ENCODE measurements at places on chromosomes 2 and 18.

DNA sequence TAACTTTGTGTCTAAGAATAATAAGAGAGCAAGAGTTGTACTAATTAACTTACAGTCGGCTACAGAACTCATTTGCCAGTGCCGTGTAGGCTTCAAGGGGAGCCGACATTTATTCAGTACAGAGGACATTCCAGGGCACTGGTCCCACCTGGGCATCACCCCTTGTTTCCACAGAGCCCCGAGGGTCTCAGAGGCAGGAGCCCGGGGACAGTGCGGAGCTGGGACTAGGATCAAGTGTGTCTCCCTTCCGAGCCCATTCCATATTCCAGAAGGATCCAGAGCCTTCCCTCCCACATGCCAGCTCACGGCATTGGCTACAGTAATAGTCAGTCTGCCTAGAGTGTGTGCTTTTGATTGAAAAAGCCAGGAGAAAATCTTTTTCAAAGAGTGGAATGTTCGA lies 71.5 kb upstream of the CTDP1 start:
- no peak for DNase-seq

GRCh38 chr18:27226556-27227075 lies 41.5 kb upstream of the CHST9 start:
- no peak for DNase-seq

DNA sequence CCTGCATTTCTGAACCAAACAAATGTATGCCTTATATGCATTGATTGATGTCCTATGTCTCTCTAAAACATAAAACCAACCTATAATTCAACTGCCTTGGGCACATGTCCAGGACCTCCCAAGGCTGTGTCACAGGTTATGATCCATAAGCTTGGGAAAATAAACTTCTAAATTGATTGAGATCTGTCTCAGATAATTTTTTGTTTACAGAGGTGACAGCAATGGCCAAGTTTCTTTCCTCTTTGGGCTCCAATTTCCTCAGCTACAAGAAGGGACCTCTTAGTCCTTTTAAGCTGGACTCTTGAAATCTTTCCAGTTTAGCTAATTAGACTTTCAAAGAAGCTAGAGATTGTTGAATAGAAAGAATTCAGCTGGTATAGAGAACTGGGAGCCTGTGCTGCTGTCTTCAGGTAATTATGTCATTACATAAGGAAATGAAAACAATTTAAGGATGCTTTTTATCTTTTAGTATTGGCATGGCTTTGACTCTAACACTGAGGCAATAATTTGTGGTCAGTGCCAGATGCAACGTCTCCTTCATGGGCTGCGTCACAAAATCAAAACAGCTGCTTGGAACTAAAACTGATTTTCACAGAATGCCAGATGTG lies 412.1 kb upstream of the TRIB2 start:
- no peak for DNase-seq

DNA sequence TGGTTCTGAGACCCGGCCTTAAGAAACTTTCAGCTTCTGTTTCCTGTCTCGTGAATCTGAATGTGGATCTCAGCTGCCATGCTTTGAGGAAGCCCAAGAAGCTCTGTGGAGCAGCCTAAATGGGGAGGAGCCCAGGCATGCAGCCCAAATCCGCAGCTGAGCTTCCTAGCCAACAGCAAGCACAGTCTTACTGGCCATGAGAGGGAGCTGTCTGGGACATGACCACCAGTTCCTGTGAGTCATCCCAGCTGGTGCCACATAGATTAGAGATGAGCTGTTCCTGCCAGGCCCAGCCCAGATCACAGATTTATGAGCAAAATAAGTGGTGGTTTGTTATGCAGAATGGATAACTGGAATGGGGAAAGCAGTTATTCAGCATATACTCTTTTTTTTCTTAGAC lies 224.4 kb upstream of the APCDD1 start:
- DNase-seq: no peak

DNA sequence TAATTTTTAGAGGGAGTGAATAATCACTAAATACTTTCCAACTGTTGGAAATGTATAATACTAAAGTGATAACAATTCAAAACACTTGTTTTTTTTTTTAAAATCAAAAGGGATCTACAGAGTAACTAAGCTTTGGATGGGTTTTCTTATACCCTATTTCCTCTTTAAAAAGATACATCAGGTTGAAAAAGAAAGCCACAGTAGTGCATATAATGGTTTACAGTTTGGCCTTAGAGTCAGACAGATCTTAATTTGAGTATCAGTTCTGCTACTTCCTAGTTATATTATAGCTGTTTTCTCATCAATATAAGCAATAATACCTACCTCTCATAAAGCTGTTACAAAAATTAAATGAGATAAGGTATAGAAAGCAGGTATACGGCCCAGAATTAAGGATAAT lies 28.5 kb downstream of the PSME4 start:
- DNase-seq: no peak

GRCh38 chr2:43102366-43103092 lies 123.9 kb downstream of the ZFP36L2 start:
- no peak for DNase-seq

DNA sequence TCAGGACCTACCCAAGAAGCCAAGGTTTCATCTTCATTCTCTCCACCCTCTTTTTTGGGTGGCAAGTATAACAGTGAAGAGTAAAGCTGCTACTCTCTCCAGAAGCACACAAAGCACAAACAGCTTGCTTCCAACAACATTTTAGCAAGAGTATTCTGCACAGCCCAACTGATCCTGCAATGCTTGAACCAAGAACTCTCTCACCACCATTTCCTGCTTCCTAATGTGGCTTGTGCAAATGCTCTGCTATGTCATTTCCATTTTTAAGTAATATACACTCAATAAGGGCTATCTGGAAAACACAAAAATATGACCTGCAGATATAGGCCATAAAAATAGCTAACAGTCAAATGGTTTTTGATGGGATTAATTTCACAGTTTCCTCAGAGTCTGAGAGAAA lies 24.1 kb upstream of the IHH start:
- no peak for DNase-seq

DNA sequence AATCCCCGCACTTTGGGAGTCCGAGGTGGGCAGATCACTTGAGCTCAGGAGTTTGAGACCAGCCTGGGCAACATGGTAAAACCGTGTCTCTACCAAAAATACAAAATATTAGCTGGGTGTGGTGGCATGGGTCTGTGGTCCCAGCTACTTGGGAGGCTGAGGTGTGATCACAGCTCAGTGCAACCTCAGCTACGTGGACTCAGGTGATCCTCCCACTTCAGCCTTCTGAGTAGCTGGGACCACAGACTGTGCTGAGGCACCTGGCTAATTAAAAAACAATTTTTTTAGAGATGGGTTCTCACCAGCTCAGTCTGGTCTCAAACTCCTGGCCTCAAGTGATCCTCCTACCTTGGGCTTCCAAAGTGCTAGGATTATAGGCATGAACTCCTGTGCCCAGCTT lies 23.4 kb downstream of the ANKRD12 start:
- DNase-seq: no peak

DNA sequence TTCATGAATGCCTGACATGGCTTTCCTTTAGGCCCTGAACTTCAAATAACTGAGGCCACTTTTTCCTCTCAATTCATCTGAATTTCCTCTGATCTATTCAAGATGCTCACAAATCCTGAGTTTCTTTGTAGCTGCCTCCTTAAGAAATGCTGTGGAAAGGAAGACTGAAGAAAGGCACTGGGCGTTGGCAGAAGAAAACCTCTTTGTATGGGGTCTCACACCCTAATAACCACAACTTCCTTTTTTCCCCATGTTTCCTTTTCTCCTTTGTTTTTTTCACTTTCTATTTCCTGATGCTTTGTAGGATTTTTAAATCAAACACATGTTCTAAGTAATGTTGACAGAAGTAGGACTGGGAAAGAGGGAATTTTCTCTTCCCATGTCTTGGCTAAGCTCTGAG lies 447.4 kb downstream of the CMPK2 start:
- DNase-seq: no peak

GRCh38 chr2:126657148-126657635 lies 1.2 kb downstream of the GYPC start:
- DNase-seq: no peak

DNA sequence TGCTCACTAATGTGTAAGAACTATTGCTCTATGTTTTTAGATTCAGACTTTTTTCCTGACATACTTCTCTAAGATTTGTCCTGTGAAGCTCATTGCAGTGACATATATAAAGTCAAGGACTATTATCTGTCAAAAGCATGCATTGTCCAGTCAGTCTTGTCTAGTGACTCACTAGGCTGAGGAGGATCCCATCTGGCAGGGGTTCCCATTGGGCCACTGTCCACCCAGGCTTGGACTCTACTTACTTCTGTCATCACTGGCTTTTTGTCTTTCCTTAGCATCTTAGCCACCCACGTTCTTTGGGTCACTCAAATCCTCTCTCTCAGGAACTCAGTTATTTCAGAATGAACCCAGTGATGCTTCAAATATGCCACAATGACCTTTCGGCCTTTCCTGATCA lies 132.6 kb upstream of the NABP1 start:
- no peak for DNase-seq

DNA sequence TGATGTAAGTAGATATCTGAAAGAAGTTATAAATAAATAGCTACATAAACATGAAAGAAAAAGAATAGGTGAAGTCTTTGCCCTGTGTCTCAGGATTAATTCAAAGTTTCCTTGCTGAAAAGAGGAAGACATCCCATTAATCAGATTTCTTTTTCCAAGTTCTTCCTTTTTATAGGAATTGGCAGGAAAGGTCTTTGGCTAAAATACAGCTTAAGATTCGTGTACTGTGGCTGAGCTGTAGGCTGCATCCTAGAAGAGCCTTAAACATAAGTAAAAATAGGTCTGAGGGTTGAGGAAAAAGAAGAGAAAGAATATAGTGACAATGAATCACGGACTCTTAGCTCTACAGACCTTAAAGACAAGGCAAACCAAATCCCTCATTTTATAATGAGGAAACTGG lies 579.9 kb downstream of the NRXN1 start:
- no peak for DNase-seq

- no peak for DNase-seq
Measured at GRCh38 chr2:23901966-23902846, 24.7 kb downstream of the ATAD2B start.

DNA sequence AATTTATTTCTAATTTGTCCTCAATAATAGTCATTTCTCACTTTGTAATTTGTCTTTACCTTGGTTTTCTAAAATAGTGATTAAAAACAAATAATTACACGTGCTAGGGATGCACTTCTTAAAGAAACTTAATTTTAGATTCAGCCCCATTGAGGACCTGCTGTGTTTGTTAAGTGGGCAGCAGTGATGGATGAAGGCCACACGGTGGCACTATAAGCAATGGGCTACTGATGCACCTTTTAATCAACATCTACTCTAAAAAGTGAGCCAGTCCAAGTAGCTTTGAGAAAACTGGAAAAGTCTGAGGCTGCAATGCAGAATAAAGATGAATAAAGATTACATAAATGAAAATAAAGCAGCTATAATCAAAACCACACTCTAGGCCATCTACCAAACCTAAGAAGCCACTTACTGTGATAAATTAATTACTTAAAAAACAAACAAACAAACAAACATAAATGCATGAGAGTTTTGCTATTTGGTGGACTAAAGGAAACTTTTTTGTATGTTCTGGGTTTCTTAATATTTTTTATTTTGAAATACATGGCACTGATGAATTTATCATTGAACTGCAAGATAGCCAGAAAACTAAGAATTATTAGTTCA lies 89.3 kb downstream of the PDE11A start:
- DNase-seq: no peak

DNA sequence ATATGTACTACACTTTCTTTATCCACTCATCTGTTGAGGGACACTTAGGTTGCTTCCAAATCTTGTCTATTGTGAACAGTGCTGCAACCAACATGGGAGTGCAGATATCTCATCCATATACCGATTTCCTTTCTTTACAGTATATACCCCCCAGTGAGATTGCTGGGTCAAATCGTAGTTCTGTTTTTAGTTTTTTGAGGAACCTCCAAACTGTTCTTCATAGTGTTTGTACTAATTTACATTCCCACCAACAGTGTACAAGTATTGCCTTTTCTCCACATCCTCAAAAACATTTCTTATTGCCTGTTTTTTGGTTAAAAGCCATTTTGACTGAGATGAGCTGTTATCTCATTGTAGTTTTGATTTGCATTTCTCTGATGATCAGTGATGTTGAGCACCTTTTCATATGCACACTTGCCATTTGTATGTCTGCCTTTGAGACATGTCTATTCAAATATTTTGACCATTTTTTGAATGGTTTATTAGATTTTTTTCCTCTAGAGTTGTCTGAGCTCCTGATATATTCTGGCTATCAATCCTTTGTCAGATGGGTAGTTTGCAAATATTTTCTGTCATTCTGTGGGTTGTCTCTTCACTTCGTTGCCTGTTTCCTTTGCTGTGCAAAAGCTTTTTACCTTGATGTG lies 12.2 kb downstream of the PLEK start:
- no peak for DNase-seq

- DNase-seq: no peak
Measured at GRCh38 chr2:73971722-73972121, 13.0 kb upstream of the TET3 start.

GRCh38 chr2:217911283-217912097 lies 91.3 kb downstream of the TNS1 start:
- DNase-seq: no peak

GRCh38 chr18:65859075-65859474 lies 108.3 kb downstream of the CDH7 start:
- DNase-seq: no peak

GRCh38 chr18:10169064-10169562 lies 255.3 kb downstream of the VAPA start:
- no peak for DNase-seq

DNA sequence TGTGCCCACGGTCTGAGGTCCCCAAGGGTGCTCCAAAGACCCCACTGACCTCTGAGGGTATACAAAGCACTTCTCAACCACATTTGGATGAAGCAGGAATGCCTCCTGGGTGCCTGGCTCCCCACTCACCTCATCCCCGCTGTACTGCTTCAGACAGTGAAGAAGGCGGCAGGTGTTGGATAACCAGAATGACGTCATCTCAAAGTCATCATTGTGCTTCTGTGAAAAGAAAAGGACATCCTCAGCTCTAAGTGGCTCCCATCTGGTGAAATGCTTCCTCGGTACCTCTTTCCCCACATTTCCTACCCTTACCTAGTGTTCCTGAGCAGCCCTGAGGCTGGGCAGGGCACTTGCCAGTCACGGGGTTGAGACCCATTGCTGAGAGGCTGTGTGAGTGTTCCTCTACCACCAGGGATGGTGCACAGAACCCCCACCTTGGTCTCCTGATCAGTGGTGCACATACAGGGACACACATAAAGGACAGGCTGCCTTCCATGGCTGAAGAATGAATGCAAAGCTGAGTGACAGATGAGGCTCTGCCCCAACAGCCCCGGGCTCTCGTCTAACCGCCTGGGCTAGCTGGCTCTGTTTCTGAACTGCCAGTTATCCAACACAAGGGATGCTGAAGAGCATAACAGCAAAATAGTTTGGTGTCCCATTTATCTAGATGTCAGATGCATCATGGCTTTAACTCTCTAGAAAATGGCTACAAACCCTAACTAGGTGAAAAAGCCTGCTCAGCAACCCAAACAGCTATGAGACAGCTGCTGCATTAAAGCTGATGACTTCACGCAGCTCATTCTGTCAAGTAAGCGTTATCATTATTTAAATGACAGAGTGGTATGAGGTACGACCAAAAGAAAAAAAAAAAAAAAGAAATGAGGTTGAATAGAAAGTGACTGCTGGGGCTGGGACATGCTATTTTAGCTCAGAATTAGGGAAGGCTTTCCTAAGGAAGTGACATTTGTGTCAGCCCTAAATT lies 28.2 kb upstream of the ACAA2 start:
- no peak for DNase-seq

- DNase-seq: no peak
Measured at GRCh38 chr2:147311058-147311430, 533.8 kb upstream of the ACVR2A start.

Measured in activated CD8-positive, alpha-beta memory T cell treated with anti-CD3 and anti-CD28 coated beads for 4 hours (primary cell).